ENCODE measurements at places on chromosomes 1 and 21. TPM values are rescaled to one million over a fixed set of nuclear protein-coding genes. Genes with fewer than 3 reads are reported as not detected.

- DNase-seq = peak; percentile 78
Observed at GRCh38 chr1:51331206-51332100, 1.1 kb upstream of the TTC39A start.

DNA sequence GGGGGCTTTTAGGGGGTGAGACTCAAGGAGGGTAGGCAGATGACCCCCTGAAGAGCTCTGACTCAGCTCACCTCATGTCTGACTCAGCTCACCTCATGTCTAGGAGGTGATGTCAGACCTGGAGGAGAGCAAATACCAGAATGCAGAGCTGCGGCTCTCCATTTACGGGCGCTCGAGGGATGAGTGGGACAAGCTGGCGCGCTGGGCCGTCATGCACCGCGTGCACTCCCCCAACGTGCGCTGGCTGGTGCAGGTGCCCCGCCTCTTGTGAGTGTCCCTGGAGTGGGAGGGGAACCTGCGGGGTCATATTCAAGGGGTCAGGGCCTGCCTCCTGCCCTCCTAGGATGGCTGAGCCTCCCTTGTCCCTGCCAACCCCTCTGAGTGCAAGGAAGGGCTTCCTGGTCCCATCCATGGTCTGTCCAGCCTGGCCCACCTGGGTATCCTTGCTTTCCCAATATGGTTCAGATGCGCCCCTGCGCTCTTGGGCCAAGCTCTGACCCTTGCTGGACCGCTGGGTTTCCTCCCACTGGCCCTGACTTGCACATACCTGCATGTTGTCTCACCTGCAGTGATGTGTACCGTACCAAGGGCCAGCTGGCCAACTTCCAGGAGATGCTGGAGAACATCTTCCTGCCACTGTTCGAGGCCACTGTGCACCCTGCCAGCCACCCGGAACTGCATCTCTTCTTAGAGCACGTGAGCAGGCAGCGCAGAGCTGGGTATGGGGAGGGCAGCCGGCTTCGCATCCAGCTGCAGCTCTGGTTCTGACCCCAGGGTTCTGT, 9.1 kb downstream of the AMPD2 start:
- DNase-seq = no peak

GRCh38 chr1:44826375-44827196, 16.5 kb downstream of the PTCH2 start:
- peak; percentile 13 for DNase-seq

The NMNAT1 gene
- 7.0 TPM for total RNA-seq

DNA sequence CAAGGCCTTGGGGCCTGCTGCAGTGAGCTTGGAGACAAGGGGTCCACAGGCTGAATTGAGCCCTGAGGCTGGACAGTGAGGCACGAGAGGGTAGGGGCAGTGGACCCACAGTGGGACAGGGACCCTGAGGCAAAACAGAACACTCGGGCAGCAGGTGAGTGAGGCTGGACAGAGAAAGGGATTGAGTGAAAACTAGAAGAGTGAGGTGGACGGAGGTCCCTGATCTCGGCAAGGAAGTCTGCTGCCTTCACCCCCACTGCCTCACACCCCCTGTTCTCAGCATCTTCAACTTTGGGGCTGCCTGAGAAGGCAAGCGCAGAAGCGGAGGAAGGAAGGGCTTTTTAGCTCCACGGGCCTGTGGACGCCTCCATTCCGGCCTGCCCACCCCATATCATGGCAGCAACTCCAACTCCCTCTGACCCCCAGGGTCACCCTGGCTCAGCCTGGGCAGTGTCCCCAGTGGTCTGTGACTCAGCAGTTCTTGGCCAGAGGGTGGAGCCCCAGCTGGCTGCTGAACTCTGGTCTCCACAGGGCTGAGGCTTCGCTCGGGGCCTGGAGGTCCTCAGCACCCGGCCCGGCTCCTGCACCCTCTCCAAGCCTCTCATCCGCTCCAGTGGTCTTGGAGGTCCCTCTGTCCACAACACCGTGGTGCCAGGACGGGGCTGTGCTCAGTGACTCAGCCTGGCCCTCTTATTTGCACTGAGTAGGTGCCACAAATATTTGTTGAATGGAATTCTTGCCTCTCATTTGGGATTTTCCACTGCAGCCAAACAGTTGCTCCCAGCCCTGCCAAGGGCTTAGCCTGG, 60.0 kb upstream of the EPS8L3 start:
- no peak for DNase-seq

- no peak for DNase-seq
Observed at GRCh38 chr1:38263438-38263837, 216.8 kb upstream of the POU3F1 start.

GRCh38 chr1:156936721-156937220, 16.3 kb downstream of the LRRC71 start:
- no peak for DNase-seq

The SUSD4 gene
- total RNA-seq = 0.47 TPM

The CSF3R gene
- total RNA-seq = not detected

GRCh38 chr1:41918450-41919043, at the start of gene HIVEP3:
Gene HIVEP3, minus strand, starts transcription at chr1:41918922.
- DNase-seq = no peak

The RBM11 gene
- total RNA-seq = 2.7 TPM

The AGPAT3 gene
- 12.6 TPM for total RNA-seq

DNA sequence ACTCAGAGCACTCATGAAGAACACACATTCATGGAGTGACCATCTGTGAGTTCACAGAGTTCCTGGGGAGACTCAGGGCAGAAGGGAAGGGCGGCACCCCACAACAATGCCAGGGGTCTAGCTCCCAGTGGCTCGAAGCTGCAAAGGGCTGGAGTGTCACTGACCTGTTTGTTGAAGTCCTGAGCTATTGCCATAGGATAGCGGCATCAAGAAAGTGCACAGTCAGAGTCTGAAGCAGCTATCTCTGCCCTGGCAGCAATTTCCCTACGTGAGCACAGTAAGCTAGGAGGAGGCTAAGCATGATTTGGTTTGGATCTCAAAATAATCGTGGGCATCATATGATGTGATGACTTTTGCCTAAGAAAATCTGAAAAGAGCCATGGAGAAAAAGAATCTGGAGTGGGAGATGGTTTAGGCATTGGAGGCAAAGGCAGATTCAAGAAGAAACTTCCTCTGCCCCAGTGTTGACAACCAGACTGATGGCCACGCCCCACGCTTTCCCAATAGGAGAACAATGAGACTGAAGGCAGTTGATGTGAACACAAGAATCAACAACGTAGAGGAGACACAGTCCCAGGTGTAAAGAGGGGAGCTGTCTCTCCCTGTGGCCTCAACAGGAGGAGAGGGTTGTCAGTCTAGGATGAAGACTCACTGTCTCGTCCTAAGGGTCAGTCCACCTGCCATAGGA, 100.0 kb upstream of the SLC25A33 start:
- DNase-seq = no peak

The OVAAL gene
- not detected for total RNA-seq

- peak; percentile 50 for DNase-seq
Observed at GRCh38 chr1:38858833-38859560, 575 bp downstream of the RRAGC start.

DNA sequence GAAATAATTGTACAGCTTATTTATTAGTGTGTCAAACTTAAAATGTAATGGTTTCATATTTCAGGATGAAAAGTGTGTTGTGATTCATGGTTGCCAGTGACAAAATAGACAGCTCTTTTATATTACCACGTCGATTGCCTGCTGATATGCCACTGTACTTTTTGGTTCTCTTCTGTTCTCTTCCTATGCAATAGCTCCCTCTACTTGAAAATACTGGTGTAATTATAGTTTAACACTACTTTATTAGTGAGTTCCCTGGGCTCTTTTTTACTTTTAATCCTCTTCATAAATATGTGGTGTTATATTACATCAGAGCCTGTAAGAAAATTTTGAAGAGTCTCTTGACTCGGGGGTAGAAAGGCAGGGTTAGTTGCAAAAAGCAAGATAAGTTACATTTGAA, 111.3 kb downstream of the PATJ start:
- DNase-seq = no peak

The AIRE gene
- not detected for total RNA-seq

DNA sequence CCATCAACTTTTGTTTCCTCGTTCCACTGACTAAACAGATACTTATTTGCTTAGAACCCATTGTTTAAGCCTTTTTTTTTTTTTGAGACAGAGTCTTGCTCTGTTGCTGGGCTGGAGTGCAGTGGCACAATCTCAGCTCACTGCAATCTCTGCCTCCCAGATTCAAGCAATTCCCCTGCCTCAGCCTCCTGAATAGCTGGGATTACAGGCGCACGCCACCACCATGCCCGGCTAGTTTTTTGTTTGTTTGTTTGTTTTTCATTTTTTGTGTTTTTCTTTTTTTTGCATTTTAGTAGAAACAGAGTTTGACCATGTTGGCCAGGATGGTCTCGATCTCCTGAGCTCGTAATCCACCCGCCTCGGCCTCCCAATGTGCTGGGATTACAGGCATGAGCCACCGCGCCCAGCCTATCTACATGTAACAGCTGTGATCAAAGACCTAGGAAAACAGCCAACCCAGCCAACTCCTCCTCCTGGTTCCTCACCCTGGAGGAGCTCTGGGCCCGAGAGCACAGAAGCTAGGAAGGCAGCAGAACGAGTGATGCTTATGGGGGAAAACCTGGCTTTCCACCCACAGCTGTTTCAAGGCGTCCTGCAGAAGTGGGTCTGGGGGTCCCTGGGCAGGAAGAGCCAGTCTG, 32.9 kb downstream of the KCNN3 start:
- DNase-seq = no peak

GRCh38 chr1:15883326-15883725, 35.8 kb downstream of the SPEN start:
- no peak for DNase-seq
